ENCODE measurements at places on chromosomes 5 and 9.
A peak's percentile ranks its signal among the peaks of the same experiment; 100 is the strongest.

DNA sequence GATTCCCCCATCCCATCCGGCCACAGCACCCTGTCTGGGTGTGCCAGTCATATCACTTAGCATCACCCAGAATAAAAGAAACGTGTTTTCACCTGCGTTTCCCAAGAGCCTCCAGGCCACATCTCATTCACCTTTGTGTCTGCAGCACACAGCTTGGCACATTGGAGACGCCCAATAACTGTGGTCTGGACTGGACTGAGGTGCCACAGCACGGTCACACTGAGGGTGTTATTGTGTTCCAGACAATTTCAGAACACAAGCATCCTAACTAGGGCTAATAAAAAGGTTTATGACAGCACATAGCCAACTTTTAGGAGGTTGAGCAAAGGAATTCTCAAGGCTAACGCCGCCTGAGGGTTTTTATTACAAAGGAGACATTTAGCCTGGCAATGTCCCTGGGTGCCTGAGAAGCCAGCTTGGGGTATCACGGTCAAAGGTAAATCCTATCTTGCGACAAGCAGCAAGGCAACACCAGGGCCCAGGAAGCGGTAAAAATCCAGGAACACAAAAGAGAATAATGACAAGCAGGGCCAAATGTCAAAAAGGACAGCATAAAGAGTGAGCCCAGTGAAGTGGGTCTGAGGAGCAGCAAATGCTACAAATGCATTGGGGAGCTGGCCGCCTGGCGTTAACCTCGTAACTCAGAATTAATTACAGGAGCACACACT, 3.4 kb downstream of the EPB41L4B start:
- DNase-seq = no peak

GRCh38 chr5:2762744-2763532, 11.5 kb upstream of the IRX2 start:
- DNase-seq = no peak

DNA sequence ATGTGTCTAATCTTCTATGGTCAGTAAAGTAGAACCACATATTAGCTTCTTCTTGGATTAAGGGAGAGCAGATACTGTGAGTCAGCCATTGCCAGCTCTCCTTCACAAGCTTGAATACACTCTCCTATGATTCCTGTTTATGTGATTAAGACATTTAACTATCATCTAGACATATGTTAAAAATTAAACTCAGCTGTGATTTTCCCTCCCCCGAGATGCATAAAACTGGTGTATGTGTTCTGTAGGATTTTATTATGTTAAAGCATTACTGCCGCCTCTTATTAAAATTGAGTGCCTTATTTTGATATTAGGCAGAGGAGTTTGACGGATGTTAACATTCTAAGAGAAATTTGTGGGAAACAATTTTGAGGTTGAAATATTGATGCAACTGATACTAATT, 114.6 kb downstream of the ACTBL2 start:
- DNase-seq = no peak

GRCh38 chr9:127534931-127535330, 77.1 kb upstream of the STXBP1 start:
- no peak for DNase-seq

DNA sequence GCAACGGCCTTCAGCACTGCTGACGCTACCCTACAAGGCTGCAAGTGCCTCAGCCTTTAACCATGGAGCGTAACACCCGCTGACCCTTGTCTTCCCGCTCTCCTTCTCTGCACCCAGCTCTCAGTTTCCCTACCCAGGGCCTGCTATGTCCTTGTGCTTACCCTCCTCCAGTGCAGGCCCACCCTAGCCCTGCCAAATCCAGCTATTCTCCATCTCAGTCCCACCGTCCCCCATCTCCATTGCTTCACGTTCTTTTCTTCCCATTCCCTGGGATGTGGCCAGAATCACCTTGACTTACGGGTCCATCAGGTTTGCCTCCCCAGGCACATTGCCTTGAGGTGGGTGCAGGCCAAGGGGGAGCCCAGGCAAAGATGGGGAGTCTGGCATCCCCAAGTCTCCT, 91.2 kb downstream of the PAX5 start:
- no peak for DNase-seq

DNA sequence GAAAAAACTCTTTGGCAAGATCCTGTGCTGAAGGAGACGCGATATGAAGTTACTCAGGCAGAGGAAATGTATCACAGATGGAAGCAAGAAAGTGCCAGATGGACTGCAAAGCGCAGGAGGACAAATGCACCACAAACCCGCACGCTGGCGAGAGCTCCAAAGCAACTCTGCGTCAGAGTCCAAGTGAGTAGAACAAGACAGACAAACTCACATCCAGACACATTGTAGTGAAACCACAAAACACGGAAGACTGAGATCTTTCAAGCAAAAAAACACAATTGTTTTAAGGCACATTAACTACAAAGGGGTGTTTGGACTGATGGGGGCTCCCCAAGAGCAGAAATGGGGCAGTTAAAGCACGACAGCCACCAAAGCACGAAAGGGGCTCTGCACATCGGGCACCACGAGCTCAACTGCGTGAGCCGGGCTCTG, 39.2 kb upstream of the NKD2 start:
- no peak for DNase-seq

DNA sequence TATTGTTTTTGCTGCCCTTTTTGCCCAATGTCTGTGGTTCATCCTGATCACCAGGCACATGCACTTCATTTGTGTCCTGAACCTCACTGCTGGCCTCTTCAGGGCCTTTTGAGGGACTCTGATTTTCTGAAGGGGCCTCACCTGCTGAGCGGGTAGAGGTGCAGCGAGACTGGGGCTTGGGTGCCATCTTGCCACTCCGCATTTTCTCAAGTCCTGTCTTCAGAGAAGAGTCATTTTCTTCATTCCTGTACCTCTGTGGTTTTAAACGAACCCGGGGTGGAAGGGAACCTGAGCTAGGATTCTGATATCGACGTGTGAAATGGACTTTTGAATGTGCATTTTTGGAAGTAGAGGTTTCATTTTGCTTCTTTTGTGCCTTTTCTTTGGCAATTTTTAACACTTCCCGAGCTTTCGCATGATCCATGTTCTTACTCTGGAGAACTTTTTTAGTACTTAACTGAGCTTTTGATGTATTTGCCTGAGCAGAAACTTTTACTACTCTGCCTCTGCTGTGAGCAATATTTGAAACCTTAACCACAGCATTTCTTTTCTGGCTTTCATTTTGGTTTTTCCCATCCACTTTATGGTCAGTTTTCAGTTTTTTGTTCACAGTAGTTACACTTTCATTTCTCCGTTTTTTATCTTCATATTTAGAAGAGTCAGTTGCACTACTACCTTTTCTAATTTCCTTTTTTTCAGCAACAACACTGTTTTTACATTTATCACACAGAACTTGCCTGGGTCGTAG, 26.1 kb downstream of the PWWP2A start:
- DNase-seq = no peak

- no peak for DNase-seq
Observed at GRCh38 chr9:131621551-131622358, 76.4 kb downstream of the PRRT1B start.

DNA sequence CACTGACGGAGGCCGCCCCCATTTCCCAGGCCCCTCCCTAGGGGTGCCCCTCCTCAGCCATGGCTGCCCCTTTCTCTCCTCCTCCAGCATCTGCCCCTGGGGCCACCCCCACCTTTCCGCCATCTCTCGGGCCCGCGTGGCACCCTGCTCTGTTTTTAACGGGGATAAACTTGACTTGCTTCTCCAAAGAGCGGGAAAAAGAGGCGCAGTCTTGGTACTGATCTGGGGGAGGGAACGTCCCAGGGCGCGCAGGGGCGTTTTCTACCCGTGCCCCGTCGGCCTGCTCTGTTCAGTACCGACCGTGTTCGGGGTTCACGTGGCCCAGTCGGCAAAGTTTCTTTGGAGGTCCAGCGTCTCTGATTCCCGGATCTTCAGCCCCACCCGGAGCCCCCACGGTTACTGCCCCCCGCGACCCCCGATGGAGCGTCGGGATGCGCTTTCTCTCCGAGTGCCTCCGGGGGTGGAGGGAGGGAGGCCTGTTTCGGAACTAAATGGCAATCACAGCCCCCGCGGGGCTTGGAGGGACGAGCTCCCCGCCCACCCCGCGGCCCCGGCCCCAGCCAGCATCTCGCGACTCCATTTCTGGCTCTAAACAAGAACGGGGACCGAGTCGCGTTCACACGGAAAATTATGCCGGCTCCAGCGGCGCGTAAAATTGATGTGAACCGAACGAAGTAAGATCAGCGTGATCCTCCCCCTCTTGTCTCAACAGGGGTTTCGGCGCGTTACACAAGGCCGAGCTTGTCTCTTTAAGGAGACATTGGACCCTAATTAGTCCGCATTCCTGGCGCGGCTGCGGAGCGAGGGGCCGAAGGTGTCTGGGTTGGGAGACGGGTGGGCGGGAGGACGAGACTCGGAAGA, 1.1 kb upstream of the TLE4 start:
- no peak for DNase-seq

GRCh38 chr5:143065185-143065965, 295.2 kb downstream of the ARHGAP26 start:
- no peak for DNase-seq

- DNase-seq = no peak
Observed at GRCh38 chr9:124399323-124399967, 15.8 kb downstream of the PSMB7 start.

DNA sequence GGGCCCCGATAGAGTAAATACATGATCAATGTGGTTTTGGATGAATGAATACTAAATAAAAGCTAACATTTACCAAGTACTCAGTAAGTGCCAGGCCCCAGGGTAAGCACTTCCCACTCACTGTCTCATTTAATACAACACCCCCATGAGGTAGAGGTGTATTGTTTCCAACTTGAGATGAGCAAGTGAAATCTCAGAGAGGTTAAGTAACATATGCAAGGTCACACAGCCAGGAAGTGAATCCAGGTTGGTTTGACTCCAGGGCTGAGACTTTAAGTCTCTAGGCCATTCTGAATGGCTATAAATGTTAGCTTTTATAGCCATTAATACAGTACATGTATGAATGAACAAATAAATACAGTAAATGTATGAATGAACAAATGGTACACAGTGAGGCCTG, 39.4 kb downstream of the LHX2 start:
- DNase-seq = no peak

DNA sequence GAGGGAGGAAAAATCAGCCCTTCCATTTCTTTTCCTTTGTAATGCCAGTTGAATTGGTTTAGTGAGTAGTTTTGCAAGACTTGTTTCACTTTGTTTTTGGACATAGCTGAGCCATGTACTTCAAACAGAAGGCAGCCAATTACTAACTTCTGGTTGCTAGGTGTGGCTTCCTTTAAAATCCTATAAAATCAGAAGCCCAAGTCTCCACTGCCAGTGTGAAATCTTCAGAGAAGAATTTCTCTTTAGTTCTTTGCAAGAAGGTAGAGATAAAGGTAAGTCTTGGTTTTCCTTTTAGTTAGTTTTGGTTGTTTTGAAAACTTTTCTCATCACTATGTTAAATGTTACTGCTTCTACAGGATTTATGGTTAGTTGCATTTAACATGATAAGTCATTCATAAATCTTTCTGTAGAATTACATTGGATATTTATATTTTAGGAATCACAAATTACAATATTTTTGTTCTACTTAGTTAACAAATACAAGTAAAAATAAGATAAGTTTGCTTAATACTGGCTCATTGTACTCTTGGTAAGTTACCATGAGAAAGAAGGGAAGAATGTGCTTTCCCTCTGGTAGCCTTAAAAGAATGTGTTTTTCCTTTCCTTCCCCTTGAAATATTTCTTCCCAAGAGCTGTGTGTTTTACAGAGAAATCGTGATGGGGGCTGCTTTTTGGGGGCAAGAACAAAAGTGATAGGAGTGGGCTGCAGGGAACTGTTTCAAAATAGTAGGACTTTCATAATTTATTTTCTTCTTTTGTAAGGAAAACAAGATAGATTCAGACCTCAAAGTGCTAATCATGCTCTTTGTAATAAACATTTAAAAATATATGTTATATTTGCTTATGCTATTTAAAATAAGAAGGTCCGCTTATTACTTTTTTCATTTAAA, at the start of gene ANXA1:
TSS of gene ANXA1 (plus strand) at position 213 of the 890 bp plus-strand sequence. CDS start 6,671 bp downstream, outside the sequence.
- DNase-seq = peak; percentile 89

All from HCT116 (cell line).